ENCODE measurements at places on chromosomes 3 and 15.

- DNase-seq = no peak
Measured at GRCh38 chr3:19950316-19950715, 3.4 kb downstream of the RAB5A start.

DNA sequence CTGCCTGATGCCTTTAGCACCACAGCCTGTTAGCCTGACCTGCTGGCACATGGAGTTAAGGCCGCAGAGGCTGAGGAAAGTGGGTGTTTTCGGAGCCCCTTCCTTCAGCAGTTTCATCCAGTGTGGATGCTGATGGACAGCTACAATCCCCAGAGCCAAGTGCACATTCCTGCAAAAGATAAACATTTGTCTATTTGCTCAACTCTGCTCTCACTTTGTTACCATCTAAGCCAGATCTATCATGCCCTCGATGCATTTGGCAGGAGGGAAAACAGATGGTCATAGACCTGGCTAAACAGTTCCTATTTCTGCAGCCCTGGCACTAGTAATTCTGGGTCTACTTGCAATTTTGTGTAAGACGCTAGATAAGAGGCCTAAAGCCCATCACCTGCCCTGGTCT, 312.9 kb upstream of the RASGRP1 start:
- DNase-seq = no peak

DNA sequence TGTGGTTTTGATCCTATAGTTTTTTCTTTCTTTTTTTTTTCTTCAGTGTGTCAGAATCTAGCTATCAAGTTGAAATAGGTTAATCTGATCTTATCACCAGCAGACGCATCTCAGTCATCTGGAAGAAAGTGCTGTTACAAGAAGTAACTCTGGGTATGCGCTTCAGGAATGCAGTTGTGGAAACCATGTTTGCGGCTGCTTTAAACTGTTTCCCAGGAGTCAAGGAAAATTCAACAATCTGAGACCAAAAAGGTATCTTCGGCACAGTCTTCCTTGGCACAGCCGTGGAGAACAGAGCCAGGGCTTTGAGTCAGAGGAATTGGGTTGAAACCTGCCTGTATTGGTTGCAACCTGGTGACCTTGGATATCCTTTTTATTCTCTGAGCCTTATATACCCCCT, 59.9 kb downstream of the CD47 start:
- DNase-seq = no peak

- no peak for DNase-seq
Measured at GRCh38 chr15:45427085-45427484, 48.7 kb upstream of the GATM start.

- no peak for DNase-seq
Measured at GRCh38 chr15:68997930-68998777, 16.3 kb upstream of the NOX5 start.

- DNase-seq = no peak
Measured at GRCh38 chr3:135558150-135558783, 407.3 kb upstream of the PPP2R3A start.

DNA sequence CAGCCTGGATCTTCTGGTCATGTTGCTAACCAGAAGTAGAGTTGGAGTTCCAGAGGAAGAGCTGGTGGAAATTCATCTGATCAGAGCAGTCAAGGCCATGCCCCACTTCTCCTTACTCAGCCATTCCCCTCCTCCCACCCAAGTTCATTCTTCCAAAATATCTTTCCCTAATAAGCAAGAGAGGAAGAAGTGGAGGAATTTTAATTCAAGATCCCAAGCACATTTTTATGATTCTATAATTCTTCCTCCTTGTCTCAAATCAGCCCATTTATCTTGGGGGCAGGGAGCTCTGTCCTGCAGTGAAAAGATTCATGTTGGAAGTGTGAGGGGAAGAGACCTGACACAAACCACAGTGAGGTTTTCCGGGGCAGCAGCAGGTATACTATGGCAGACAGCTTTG, 85.0 kb upstream of the GALNT15 start:
- DNase-seq = no peak

DNA sequence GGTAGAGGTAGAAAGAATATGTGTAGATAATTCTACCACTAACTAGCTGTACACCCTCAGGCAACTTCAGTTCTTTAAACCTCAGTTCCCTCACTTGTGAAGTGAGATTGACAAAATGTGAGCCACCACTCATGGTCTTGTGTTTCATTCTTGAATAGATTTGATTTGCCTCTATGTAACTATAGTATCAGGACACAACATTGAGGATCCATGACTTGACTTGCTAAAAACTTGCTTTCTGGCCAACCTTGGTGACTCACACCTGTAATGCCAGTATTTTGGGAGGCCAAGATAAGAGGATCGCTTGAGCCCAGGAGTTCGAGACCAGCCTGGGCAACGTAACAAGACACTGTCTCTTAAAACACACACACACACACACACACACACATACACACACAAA, 115.8 kb upstream of the FLNB start:
- DNase-seq = no peak

- no peak for DNase-seq
Measured at GRCh38 chr3:14503033-14503705, 37.0 kb downstream of the GRIP2 start.

- no peak for DNase-seq
Measured at GRCh38 chr3:30006111-30006510, 600.3 kb upstream of the TGFBR2 start.

GRCh38 chr3:77081240-77081661, 41.4 kb downstream of the ROBO2 start:
- no peak for DNase-seq

- no peak for DNase-seq
Measured at GRCh38 chr15:28002867-28003266, 96.2 kb downstream of the OCA2 start.
